Cardiac septum (tissue), 1 donor: ENCODE measurements at places on chromosomes 6 and 20. TPM values are rescaled to one million over a fixed set of nuclear protein-coding genes. Genes with fewer than 3 reads are reported as not detected.

GNAS-AS1 gene
- total RNA-seq: 0.75 TPM

GSS gene
- total RNA-seq: 27.5 TPM

SMLR1 gene
- not detected for total RNA-seq

HAO1 gene
- total RNA-seq: not detected

CDSN gene
- total RNA-seq: not detected

BTBD9 gene
- total RNA-seq: 24.2 TPM

PNPLA1 gene
- total RNA-seq: not detected

TULP1 gene
- total RNA-seq: not detected

PFDN6 gene
- 35.1 TPM for total RNA-seq

CD93 gene
- total RNA-seq: 40.3 TPM

SLC17A3 gene
- total RNA-seq: not detected

LAMA5 gene
- total RNA-seq: 101 TPM

COL9A3 gene
- 0.94 TPM for total RNA-seq

IPCEF1 gene
- total RNA-seq: 5.0 TPM

CLDN20 gene
- not detected for total RNA-seq

BACH2 gene
- 8.4 TPM for total RNA-seq

ULBP3 gene
- total RNA-seq: 0.57 TPM

ZC2HC1B gene
- not detected for total RNA-seq

ARFRP1 gene
- total RNA-seq: 40.3 TPM

FKBP1C gene
- 0.24 TPM for total RNA-seq

DDX39B gene
- 201 TPM for total RNA-seq

BANF2 gene
- not detected for total RNA-seq

CLIC1 gene
- 131 TPM for total RNA-seq

HLA-DQB2 gene
- total RNA-seq: 2.9 TPM

SYNDIG1 gene
- total RNA-seq: 17.6 TPM

ELOVL2 gene
- 1.8 TPM for total RNA-seq

VNN1 gene
- total RNA-seq: 0.30 TPM

OR2H2 gene
- not detected for total RNA-seq

CENPW gene
- 0.83 TPM for total RNA-seq

CLPSL1 gene
- not detected for total RNA-seq

TAAR6 gene
- not detected for total RNA-seq

SSR1 gene
- total RNA-seq: 61.8 TPM

MYB gene
- 0.24 TPM for total RNA-seq

TFB1M gene
- total RNA-seq: 15.1 TPM

FABP7 gene
- total RNA-seq: not detected

SLC24A3 gene
- 0.86 TPM for total RNA-seq

COL9A1 gene
- total RNA-seq: 2.6 TPM

NKX2-2 gene
- total RNA-seq: 0.11 TPM

C20orf204 gene
- total RNA-seq: 0.86 TPM

MYH7B gene
- 238 TPM for total RNA-seq

ANKRD66 gene
- not detected for total RNA-seq

GATA5 gene
- 1.0 TPM for total RNA-seq

ARMC2 gene
- total RNA-seq: 11.0 TPM

MUC21 gene
- not detected for total RNA-seq

CCHCR1 gene
- total RNA-seq: 11.1 TPM
